HTR-8/SVneo (cell line): ENCODE measurements at places on chromosomes 2 and 18.

DNA sequence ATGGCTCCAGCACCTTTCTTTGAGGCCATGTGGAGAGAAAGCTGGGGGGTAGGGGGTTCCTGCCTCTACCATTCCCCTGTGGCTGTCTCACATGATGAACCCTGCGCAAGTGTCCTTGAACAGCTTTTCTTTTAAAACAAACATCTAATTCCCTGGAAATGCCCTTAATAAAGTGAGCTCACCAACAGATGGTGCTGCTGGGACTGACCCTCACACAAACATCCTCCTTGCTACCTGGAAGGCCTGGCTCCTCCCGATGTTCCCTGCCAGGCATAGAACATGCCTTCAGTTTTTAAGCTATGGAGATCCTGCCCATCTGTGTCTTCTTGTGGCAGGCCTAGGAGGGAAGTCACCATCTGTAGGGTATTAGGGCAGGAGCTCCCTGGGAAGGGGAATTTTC, 60.7 kb upstream of the GATA6 start:
- peak; percentile 24 for DNase-seq

- DNase-seq: no peak
Measured at GRCh38 chr18:36352384-36352783, 54.9 kb downstream of the FHOD3 start.

GRCh38 chr2:27100036-27100435, 13.5 kb downstream of the KHK start:
- no peak for DNase-seq

- DNase-seq: no peak
Measured at GRCh38 chr2:105764059-105764458, 19.3 kb downstream of the NCK2 start.

DNA sequence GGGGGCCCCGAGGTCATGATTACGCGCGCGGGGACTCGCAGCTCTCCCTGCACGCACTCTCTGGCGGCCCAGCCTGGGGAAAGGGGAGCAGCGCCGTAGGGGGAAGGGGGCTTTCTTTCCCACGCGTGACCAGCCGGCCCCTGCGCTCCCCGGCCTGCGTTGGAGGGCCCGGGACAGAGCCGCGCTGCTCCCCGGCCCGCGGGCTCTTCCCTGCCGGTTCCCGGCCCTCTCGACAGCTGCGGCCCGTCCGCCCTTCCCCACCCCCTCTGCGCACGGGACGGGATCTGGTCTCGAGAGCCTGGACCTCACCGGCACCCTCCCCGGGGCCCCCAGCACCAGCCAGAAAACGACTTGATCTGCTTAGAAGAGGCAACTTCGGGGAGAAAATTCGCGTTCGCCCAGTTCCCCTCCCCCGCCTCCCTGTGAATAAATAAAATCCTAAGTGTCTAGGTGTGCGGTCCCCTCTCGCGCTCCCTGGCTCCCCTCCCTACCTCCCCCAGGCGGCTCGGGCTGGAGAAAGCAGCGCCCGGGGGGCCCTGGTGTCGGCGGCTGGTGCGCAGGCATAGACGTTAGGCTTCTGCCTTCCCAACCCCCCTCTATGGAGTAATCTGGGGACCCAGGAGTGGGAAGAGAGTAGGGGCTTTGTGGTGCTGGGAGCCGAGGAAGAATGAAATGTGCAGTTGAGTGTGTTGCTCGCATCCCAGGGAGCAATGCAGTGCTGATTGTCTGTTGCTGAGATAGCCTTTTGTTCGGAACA, 803 bp upstream of the FIGN start:
- peak; percentile 55 for DNase-seq

DNA sequence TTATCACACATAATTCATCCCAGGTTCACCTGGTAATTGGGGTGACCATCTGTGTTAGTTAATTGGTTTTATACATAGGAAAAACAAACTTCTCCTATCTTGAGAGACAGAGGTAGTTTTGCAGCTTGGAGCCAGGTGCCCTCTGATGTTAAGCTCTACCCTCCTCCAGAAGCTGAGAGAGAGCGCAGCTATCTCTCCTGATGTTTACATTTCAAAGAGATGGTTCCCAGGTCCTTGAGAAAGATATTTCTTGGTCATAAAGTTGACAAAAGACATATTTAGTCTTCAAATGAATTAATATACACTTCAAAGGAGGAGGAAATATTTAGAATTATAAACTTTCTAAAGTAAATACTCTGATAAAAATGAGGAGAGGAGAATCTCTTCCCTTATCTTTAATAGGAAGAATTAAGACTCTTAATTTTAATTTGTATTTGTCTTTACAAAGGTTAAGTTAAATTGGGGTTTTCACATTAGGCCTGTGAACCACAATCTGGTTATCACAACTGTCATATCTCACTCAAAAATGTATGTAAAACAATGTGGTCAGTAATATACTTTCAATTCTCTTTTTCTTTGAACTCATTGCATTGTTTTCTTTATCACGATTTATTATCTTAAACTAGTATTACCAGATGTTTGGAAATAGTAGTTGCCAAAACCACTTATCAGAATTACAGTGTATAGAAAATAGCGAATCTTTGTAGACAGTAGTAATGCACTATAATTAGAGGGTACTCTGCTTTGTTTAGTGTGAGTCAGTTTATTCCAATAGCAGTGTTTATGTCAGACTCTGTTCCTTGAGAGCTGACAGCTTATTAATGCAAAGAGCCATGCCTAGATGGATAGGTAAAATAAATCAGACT, 26.8 kb downstream of the SERPINB4 start:
- DNase-seq: no peak

DNA sequence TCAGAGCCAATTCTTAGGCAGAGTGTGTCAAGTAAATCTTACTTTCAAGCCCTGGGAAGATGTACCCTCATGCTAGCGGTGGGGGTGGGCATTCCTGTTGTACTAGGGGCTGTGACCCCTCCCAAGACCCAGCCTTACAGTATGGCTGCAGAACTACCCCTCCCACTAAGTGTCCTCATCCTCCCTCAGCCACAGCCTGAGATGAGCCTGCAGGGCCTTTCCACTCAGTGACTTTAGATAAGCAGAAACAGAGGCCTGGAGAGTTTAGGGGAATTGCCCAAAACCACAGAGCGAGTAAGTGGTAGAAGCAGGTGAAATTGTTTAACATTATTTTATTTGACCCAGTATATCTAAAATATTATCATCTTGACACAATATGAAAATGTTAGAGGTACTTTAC, 36.6 kb downstream of the TTC32 start:
- no peak for DNase-seq

DNA sequence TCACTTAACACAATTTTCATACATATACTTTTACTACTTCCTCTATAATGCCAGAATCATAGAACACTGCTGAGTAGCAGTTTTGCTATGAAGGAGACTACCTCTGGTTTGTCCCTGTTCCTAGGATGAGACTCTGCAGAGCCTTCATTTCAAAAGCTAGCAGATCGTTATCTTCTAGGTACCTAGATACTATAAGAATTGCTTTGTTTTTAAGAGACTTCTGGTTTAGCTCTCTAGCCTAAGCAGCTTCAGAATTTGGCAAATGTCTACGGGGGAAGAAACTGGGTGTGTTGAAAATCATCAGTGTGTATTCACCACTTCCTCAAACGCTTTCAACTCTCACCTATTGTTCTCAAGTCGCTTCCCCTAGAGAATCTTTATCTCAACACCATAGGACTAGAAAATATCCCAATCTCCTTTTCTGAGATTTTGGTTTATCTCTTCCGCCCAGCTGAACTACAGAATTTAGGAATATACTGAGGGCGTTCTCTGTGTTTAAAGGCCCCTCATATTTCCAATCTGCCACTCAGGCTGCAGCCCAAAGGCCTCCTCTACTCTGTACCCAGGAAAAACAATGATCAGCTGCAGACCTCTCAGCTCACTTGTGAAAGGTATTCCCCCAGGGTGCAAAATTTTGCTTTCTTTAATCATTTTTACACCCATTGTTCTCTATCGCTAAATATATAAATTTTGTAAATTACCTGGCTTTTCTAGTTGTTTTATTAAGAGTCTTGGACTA, 28.7 kb downstream of the SMAD2 start:
- DNase-seq: no peak

DNA sequence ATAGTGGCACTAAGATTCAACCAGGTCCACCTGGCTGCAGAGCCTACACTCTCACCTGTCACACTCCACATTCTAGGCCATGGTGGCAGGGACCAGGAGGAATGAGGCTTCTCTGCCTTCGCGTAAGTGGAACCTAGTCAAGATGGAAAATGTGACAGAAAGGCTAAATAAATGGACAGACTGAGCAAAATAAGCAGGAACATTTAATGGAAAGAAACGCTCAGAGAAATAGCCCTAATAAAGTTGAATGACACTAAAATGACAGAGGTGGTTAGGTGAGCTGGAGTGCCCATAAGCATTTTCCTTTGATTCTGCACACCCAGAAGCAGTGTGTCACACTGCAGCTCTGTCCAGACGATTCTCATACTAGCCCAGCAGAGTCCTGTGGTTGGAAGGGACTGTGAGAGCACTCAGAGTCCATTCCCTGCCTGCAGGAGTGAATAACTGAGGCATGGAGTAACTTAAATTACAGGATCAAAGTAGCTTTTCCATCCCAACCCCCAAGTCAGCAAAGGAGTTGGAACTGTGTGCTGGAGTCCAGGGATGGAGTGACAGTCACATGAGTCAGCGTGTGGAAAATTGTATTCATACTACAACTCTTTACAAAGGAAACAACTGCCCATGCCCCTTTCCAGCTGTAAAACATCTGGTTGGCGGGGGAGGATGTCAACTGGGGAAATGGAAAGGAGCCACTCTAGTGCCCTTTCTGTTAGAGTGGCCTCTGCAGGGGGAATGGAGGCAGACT, 105.4 kb upstream of the LGALSL start:
- no peak for DNase-seq

GRCh38 chr2:215967590-215968378, 45.6 kb downstream of the MREG start:
- no peak for DNase-seq

DNA sequence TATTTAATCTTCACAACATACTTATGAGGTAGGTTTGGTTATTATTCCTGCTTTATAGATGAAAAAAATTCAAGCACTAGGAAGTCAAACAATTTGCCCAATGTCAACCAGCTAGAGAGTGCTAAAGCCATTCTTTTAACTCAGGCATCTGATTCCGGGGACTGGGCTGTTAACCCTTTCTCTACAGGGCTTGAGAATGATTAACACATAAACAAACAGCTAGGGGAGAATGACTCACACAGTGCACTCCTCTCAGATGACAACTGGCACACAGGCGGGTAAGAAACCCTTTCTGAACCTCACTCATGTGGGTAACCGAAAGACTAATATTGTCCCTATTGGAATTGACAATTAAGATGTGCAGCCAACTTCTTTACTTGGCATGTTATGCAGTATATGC, 86.3 kb upstream of the FSHR start:
- DNase-seq: no peak

GRCh38 chr18:10148189-10148929, 234.5 kb downstream of the VAPA start:
- DNase-seq: no peak

DNA sequence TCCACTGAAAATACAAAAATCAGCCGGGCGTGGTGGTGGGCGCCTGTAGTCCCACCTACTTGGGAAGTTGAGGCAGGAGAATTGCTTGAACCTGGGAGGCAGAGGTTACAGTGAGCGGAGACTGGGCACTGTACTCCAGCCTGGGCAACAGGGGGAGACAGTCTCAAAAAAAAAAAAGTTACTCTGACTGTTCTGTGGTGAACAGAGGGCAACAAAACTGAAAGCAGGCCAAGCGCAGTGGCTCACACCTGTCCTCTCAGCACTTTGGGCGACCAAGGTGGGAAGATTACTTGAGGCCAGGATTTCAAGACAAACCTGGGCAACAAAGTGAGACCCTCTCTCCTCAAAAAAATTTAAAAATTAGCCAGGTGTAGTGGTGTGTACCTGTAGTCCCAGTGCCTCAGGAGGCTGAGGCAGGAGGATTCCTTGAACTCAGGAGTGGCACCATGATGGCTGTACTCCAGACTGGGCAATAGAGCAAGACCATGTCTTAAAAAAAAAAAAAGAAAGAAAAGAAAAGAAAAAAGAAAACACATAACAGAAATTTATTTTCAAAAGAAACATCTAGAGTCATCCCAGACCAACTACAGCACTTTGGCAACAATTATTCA, 13.6 kb upstream of the RTN4 start:
- no peak for DNase-seq

- no peak for DNase-seq
Measured at GRCh38 chr2:240367721-240368120, 67.7 kb upstream of the GPC1 start.

DNA sequence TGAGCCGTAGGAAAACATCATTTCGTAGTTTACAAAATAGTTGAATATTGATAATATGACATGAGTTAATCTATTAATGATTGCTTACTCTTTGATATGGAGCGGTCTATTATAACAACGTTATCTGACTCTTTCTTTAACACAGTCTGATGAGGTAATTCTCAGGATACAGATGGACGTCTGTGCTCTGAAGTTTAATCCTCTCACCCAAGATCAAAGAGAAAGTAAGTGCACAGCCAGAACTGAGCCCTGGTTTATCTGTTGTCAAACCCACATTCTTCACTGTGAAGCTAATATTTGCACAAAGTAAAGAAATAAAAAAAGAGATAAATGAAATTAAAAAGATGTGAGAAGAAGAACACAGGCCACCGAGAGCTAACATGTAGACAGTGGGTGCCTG, 190.9 kb upstream of the COPS8 start:
- no peak for DNase-seq

DNA sequence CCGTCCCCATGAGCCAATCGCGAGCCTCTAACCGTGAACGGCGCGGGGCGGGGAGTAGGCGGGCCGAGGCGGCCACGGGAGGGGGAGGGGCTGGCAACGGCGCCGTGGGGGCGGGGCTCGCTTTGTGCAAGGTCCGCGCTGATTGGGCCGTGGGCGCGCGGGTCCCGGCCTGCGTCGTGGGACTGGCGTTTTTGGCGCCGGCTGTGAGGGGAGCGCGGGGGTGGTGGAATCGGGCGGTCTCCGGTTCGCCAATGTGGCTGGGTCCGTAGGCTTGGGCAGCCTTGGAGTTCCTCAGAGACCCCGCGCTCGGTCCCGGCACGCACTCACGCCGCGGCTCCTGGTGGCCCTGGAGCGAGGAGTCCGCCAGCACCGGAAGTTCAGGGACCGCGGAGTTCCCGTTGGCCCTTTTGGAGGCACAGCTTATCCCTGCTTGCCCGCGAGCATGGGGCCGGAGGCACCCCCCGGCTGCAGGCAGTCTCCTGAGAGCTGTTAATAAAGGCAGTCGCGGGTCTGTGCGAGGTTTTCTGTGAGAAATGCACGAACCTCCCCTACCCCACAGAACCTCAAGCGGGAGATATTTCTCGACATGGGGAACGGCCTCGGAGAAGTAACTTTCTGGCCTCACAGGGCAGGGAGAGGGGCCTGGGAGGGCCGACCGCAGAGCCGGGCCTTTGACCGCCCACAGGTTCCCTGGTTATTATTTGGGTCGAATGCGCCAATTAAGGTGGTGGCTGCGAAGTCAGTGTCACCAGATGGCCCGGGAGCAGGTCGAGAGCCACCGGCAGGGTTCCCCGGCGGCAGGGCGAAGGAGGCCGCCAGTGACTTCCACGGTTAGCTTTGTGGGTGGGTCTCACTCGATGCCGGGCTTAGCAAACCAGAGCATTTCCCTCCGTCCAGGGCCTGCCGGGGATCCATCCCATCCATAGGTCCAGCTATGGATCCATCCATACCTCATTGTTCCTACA, 574 bp upstream of the NCL start:
- peak; percentile 98 for DNase-seq
